ENCODE measurements at places on chromosomes 7 and 10. TPM values are rescaled to one million over a fixed set of nuclear protein-coding genes. Genes with fewer than 3 reads are reported as not detected.

- no peaks in the 10 kb centered on the region for H3K27me3 ChIP-seq
- no peaks in the 10 kb centered on the region for H3K36me3 ChIP-seq
- no peaks in the 10 kb centered on the region for H3K4me1 ChIP-seq
- no peak overlapping the region for H3K4me3 ChIP-seq
- no peak for DNase-seq
Measured at GRCh38 chr10:65491799-65492198, 1434.0 kb upstream of the LRRTM3 start.

DNA sequence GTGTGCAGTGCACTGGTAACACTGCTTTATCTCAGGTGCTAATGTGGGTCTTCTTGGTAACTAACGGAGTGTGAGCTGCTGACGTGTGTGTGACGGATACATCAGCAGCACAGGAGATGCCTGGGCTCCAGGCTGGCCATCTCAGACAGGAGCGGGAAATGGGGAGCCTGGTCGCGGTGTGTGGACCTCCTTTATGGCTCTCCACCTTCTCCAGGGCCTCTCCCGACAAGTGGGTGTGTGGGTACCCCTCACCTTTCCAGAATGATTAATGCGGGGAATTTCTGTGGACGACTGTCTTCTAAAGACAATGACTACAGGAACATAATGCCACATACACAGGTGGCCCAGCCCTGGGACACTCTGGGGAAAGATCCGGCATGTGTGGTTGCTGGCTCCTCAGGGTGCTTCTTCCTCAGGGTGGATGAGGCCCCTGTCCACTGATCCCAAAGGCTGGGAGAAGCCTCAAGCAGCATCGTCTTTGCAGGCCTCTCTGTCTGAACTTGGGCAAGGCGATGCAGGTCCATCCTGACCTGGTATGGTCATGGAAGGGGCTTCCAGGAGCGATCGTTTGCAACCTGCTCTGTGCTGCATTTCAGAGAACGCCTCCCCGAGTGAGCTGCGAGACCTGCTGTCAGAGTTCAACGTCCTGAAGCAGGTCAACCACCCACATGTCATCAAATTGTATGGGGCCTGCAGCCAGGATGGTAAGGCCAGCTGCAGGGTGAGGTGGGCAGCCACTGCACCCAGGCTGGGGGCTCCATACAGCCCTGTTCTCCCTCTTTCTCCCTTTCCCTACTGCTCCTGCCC, 20.3 kb upstream of the CSGALNACT2 start:
- H3K36me3 ChIP-seq, result no peaks in the 10 kb centered on the region
- H3K4me1 ChIP-seq, result peaks cover 14% of the 10 kb centered on the region
- DNase-seq, result no peak

DNA sequence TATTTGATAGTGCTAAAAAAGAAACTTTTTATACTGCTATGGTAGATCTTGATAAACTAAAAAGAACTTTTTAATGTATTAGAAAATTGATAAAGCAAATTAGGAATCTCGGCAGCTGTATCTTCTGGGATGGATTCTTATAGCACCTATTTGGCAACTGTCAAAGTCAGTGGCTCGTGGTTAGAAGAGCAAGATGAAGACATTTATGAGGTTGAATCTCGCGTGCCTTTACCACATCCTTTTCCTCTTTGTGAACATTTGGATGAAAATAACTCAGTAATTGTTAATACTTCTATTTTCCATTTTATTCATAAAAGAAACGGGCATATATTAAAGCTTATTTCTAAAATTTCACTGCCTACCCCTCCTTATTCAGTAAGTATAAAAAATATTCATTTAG, 76.2 kb downstream of the CYP51A1 start:
- no peaks in the 10 kb centered on the region for H3K4me1 ChIP-seq
- no peak overlapping the region for H3K4me3 ChIP-seq
- DNase-seq, result peak; percentile 8
- peaks cover 7% of the 10 kb centered on the region for H3K36me3 ChIP-seq
- H3K27me3 ChIP-seq, result no peaks in the 10 kb centered on the region
- H3K27ac ChIP-seq, result no peak overlapping the region

The HPSE2 gene
- not detected for total RNA-seq

DNA sequence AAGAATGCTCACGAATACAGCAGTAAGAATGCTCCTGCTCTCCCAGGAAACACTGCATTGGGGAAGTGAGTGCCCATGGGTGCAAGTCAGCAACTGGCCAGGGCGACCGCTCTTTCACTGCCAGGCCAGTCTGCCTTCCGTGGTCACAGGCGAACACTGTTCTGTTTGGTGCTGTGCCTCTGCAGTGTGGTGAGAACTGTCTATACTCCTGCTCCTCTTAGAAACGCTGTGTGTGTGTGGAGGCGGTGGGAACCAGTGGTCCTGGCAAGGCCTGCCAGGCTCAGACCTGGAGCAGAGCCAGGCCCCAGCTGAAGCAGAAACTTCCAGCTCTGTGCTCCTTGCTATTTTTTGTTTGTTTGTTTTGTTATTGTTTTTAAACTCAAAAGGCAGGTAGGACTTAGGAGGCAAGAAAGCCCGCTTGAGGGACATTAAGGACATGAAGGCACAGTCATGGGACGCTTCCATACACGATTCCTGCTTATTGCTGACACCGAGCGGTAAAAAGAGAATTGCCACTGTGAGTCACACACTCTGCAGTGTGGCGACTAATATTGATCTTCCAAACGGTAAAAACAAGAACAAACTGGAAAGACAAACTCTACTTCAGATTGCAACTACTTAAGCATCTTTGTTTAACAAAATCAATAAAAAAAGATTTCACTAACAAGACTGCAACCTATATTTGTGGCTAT, 430.8 kb downstream of the DNAJB6 start:
- no peaks in the 10 kb centered on the region for H3K36me3 ChIP-seq
- H3K4me3 ChIP-seq, result no peak overlapping the region
- no peaks in the 10 kb centered on the region for H3K4me1 ChIP-seq
- no peak for DNase-seq
- H3K27me3 ChIP-seq, result no peaks in the 10 kb centered on the region

- H3K4me3 ChIP-seq, result no peak overlapping the region
- H3K27me3 ChIP-seq, result no peaks in the 10 kb centered on the region
- H3K36me3 ChIP-seq, result no peaks in the 10 kb centered on the region
Measured at GRCh38 chr10:93290661-93291354, 191.3 kb downstream of the MYOF start.

GRCh38 chr7:1413936-1414639, 45.2 kb downstream of the MICALL2 start:
- H3K27ac ChIP-seq, result no peak overlapping the region
- H3K27me3 ChIP-seq, result no peaks in the 10 kb centered on the region
- peaks cover 11% of the 10 kb centered on the region for H3K4me1 ChIP-seq
- DNase-seq, result no peak

DNA sequence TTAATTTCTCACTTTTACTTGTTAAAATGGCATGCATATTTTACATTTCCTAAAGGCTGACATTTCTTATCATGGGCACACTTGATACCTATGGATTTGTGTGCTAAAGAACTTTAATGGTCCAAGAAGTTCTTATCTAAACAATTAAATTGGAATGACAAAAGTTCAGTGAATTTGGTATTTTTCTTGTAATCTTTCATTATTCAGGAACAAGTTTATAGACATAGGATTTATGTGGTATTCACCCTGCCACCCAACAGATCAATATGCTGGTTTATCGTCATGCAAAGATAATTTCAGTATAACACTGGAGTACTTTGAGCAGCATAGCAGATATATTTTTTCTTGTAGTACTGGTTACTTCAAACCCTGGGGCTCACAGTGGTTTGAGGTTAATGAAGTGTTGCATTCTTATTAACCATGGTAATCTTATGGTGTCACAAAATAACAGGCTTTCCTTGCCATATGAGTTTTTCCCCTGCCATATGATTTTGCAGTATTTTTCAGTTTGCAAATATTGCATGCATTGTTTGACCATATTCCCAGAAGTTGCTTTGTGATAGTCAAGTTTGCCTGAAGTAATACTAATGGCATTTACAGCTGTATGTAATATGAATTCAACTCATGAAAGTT, 148.8 kb downstream of the PPP1R9A start:
- no peaks in the 10 kb centered on the region for H3K27me3 ChIP-seq
- H3K27ac ChIP-seq, result no peak overlapping the region
- no peak for DNase-seq
- H3K36me3 ChIP-seq, result no peaks in the 10 kb centered on the region

GRCh38 chr10:126218778-126219649, 169.3 kb downstream of the ADAM12 start:
- DNase-seq, result no peak
- no peaks in the 10 kb centered on the region for H3K4me1 ChIP-seq
- H3K27me3 ChIP-seq, result no peaks in the 10 kb centered on the region
- H3K4me3 ChIP-seq, result no peak overlapping the region
- no peak overlapping the region for H3K27ac ChIP-seq

- H3K27ac ChIP-seq, result no peak overlapping the region
- no peak for DNase-seq
- H3K4me3 ChIP-seq, result no peak overlapping the region
- H3K36me3 ChIP-seq, result no peaks in the 10 kb centered on the region
- H3K27me3 ChIP-seq, result peaks cover 3% of the 10 kb centered on the region
Measured at GRCh38 chr10:75276069-75276872, 40.5 kb upstream of the COMTD1 start.

GRCh38 chr7:158273138-158273651, 314.4 kb downstream of the PTPRN2 start:
- H3K4me1 ChIP-seq, result no peaks in the 10 kb centered on the region
- H3K27me3 ChIP-seq, result no peaks in the 10 kb centered on the region
- no peak overlapping the region for H3K4me3 ChIP-seq

- no peak overlapping the region for H3K4me3 ChIP-seq
- H3K27me3 ChIP-seq, result no peaks in the 10 kb centered on the region
- DNase-seq, result no peak
- no peaks in the 10 kb centered on the region for H3K36me3 ChIP-seq
- H3K4me1 ChIP-seq, result no peaks in the 10 kb centered on the region
Measured at GRCh38 chr7:13904689-13905088, 84.8 kb downstream of the ETV1 start.

DNA sequence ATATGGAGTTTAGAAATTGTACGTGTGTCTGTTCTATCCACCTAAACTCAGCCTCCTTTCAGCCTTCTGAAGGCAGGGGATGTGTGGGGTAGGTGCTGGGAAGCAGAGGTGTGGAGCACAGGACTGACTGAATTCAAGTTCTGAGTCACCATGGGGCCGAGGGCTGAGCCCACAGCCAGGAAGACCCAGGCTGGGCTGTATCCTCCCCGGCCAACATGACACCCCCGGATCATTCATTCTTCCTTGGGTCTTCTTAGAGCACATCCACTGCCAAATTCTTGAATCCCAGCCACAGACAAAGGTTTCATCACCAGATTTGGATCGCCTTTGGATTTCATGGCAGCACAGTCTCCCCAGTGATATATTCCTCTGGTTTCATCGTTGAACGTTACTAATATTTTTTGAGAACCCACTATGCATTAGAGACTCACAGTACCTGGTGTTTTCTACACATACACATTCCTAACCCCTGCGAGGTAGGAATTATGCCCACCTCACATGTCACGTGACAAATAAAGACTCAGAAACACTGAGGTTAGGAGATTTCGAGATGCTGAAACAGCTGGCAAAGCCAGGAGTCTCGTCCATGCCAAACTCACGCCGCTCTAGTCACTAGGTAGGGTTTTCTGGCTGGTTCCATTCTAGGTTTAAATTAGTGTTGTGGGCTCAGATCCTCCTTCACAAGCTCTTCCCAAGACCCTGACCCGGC, 26.9 kb downstream of the CCDC3 start:
- no peak overlapping the region for H3K4me3 ChIP-seq
- no peaks in the 10 kb centered on the region for H3K36me3 ChIP-seq
- DNase-seq, result no peak
- no peak overlapping the region for H3K27ac ChIP-seq

DNA sequence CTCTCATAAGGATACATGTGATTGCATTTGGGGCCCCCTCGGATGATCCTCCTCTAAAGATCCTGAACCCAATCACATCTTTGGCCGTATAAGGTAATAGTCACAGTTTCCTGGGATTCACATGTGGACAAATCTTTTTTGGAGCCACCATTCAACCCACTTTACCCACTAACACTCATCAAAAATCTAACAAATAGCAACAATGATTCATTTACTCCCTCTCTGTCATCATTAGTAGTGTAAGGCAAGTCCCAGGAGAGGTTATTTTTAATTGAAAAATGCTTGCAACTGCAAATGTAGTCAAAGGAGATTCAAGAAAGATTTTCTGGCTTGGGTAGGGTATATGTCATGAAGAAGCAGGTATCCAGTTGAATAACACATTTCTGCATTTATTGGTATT, 9.9 kb upstream of the SMKR1 start:
- no peaks in the 10 kb centered on the region for H3K36me3 ChIP-seq
- DNase-seq, result no peak
- H3K4me1 ChIP-seq, result peaks cover 4% of the 10 kb centered on the region
- H3K4me3 ChIP-seq, result no peak overlapping the region
- H3K27me3 ChIP-seq, result no peaks in the 10 kb centered on the region

DNA sequence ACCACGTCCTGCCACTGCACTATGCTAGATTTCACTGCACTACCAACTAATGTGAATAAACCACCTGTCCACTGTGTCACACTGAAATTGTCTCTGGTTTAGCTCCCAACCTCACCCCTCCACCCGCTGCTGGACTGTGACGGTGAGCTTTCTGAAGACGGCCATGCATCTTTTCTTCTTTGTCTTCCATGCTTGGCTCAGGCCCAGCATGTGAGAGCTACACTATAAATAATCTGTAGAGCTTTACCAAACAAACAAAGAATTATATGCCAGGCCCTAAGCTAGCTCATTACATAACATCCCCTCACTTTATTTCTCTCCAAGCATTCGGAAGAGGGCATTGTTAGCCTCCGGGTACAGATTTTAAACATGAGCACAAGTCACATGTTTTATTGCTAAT, 633.2 kb downstream of the TNS3 start:
- no peaks in the 10 kb centered on the region for H3K36me3 ChIP-seq
- H3K27ac ChIP-seq, result no peak overlapping the region
- no peak overlapping the region for H3K4me3 ChIP-seq
- H3K27me3 ChIP-seq, result no peaks in the 10 kb centered on the region
- no peak for DNase-seq
- no peaks in the 10 kb centered on the region for H3K4me1 ChIP-seq

DNA sequence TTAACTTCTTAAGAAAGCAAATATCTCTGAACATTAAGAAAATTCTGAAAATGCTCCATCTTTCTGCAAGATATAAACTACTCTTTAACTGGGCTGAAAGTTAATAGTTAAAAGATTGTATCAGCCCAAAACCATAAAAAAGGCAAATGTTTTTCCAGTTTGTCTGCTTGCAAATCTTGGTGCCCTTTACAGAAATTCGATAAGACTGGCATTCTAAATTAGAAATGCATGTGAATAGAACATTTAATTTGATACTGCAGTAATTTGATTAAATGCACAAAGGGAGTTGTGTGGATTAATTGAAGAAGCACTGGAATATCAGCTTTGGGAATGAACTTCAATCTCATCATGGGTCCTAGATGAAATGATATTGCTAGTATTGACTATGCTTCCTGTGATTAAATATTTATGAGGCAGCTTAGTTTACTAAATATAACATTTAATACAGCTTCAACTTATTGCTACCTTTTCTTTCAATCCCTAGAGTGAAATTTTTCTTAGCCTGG, 78.4 kb downstream of the IQUB start:
- no peaks in the 10 kb centered on the region for H3K36me3 ChIP-seq
- no peak overlapping the region for H3K4me3 ChIP-seq
- H3K4me1 ChIP-seq, result no peaks in the 10 kb centered on the region
- no peak overlapping the region for H3K27ac ChIP-seq
- no peak for DNase-seq

- no peak for DNase-seq
- H3K4me3 ChIP-seq, result no peak overlapping the region
- no peaks in the 10 kb centered on the region for H3K4me1 ChIP-seq
- no peak overlapping the region for H3K27ac ChIP-seq
- no peaks in the 10 kb centered on the region for H3K36me3 ChIP-seq
Measured at GRCh38 chr7:115552766-115553165, 477.8 kb downstream of the TFEC start.

The MAT1A gene
- 0.29 TPM for total RNA-seq

GRCh38 chr7:128875523-128875948, 12.9 kb downstream of the ATP6V1F start:
- DNase-seq, result no peak
- H3K4me1 ChIP-seq, result no peaks in the 10 kb centered on the region
- no peak overlapping the region for H3K4me3 ChIP-seq
- no peak overlapping the region for H3K27ac ChIP-seq
- no peaks in the 10 kb centered on the region for H3K36me3 ChIP-seq
- no peaks in the 10 kb centered on the region for H3K27me3 ChIP-seq
